ENCODE measurements at places on chromosomes 11 and 22. TPM values are rescaled to one million over a fixed set of nuclear protein-coding genes. Genes with fewer than 3 reads are reported as not detected.

Gene GAS2L1
- total RNA-seq: 8.6 TPM

Gene OR2AG2
- total RNA-seq: not detected

Gene UPB1
- 0.53 TPM for total RNA-seq

Gene CARD18
- total RNA-seq: not detected

Gene CNIH2
- 2.6 TPM for total RNA-seq

Gene OR51D1
- total RNA-seq: not detected

Gene ASPHD2
- total RNA-seq: 8.8 TPM

Gene FAM181B
- total RNA-seq: 0.10 TPM

Gene CHEK1
- 61.4 TPM for total RNA-seq

Gene GNAZ
- total RNA-seq: 0.18 TPM

Gene TOM1
- 43.3 TPM for total RNA-seq

Gene SF3B2
- total RNA-seq: 202 TPM

Gene MS4A6A
- total RNA-seq: not detected

Gene MYO18B
- total RNA-seq: 1.1 TPM

Gene NRGN
- total RNA-seq: 8.2 TPM

Gene MRGPRF
- total RNA-seq: not detected

Gene SELENOO
- 22.6 TPM for total RNA-seq

Gene GRK3
- 34.3 TPM for total RNA-seq

Gene BLID
- not detected for total RNA-seq

Gene PARVG
- total RNA-seq: 190 TPM

Gene OR8H1
- total RNA-seq: not detected

Gene DPP3
- total RNA-seq: 61.8 TPM

Gene ELFN2
- 0.53 TPM for total RNA-seq
